COLO829 (cell line): ENCODE measurements at places on chromosomes 16 and 17.
A peak's percentile ranks its signal among the peaks of the same experiment; 100 is the strongest.

- DNase-seq, result no peak
These were observed 7.2 kb upstream of the MTSS2 start for GRCh38 chr16:70692873-70693671.

DNA sequence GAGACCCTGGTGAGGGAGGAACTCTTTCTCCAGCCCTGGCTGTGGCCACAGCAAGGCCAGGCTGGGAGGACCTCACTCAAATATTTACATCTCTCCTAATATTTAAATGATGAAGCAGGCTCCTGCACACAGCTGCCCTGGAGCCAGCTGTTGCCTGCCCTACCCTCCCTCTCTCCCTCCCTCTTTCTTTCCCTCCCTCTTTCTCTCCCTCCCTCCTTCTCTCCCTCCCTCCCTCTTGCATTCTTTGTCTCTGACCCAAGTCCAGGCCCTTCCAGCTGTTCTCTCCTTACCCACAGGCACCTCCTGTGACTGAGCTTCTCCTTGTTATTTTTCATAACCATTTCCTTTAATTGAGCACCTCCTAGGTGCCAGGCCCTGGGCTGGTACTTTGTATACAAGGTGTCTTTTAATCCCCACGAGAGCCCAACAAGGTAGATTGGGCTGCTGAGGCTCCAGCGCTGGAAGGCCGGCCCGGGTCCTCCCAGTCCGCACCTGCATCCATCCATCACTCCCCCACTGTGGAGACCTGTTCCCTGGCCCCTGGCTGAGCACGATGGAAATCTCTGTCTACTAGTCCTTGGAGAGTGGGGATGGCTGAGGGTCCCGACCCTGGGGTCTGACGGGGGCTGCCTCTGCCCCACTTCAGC, 242.3 kb downstream of the SEC14L1 start:
- DNase-seq, result no peak

DNA sequence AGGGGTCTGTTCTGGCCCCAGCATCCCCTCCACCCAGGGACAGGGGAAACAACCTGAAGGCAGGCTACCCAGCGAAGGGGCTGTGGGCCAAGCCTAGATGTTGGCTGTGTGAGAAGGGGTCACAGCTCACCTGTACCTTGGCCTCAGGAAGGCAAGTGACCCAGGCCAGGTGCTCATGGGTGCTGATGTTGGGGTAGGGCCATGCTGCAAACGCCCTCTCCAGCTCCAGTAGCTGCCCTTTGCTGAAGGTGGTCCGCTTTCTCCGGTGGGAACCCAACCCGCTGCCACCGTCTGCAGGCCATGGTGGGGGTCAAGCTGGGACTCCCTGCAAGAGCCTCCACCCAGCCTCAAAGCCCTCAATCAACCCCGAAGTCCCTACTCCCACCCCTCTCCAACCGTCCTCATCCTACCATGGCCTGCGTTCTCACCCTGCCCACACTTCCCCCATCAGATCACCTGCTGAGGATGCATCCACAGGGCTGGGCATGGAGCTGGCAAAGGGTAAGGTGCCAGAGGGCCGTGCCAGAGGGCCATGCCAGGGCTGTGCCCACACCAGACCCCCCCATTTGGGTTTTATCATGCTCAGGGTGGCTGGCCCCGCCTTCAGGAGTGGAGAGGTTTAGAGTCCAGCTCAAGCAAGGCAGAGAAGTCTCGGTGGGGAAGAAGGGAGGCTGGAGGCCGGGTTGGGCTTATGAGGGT, at the start of gene SEBOX:
TSS of gene SEBOX (minus strand) at position 535 of the 699 bp plus-strand sequence. CDS start at position 487, 48 bp downstream.
- DNase-seq, result no peak

GRCh38 chr17:57536289-57536688, 208.8 kb downstream of the CCDC182 start:
- DNase-seq, result no peak

- peak; percentile 51 for DNase-seq
These were observed 5.3 kb downstream of the NEURL4 start for GRCh38 chr17:7323731-7324437.

DNA sequence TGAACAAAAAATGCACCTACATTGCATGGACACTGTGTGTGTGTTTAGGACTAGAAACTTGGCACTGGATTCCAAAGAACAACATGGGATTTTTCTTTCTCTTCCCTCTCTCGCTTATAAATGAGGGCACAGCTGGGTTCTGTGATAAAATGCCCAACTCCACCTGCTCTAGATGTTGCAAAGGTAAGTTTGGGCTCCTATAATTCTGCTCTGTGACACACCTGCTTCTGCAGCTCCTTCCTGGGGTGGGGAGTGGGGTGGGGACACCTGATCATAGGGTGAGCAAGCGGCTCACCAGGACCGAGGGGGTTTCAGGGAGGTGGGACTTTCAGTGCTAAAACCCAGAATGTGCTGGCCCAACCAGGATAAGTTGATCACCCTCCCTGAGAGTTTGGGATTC, 104.3 kb downstream of the AXIN2 start:
- no peak for DNase-seq

DNA sequence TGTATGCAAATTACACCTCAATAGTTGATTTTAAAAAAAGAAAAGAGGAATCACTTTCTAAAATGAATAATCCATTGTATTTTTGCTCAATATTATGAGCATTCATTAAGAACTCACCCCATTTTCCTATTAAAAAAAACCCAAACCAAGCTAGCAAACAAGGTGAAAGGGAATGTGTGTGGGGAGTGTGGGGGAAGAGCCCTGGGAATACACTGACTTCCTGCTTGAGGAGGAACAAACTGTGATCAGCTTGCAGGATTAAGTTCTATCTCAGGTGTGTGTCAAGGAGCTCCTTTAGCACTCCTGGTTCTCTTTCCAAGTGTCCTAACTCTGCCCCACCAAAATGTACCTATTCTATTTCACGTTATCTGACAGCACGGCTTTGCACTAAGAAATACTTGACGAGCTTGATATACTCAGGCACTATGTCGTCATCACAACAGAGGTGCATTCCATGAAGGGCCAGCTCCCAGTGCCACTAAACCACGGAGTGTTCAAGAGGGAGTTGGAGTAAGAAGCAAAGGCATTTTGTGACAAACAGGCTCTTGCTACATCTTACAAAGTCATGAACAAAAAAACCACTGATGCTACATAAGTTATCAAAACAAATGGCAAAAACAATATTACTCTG, 73.2 kb downstream of the MYH10 start:
- no peak for DNase-seq

GRCh38 chr17:37368577-37368976, 7.2 kb upstream of the C17orf78 start:
- DNase-seq, result no peak

GRCh38 chr17:82495844-82496528, 23.5 kb upstream of the FOXK2 start:
- no peak for DNase-seq

DNA sequence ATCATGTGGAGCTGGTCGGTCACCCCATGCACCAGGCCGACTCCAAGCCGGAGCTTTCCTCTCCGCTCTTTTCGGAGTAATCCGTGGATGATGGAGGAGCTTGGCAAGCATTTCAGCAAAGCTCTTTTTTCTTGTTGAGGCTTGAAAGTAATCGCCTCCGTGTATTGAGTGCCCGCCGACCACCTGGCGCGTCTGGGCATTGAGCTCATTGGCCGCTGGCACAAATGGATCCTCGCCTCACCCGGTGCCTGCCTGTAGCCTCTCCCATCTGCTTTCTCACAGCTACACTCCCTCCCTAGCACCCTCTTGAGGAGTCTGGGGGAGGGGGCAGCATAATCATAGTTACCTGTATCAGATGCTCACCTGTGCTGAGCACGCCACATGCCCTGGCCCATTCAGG, 148.9 kb downstream of the CMIP start:
- DNase-seq, result no peak

GRCh38 chr16:57666353-57667047, 1.6 kb upstream of the ADGRG3 start:
- no peak for DNase-seq

- DNase-seq, result peak; percentile 43
These were observed 137.5 kb downstream of the TRIM37 start for GRCh38 chr17:58969156-58969555.

DNA sequence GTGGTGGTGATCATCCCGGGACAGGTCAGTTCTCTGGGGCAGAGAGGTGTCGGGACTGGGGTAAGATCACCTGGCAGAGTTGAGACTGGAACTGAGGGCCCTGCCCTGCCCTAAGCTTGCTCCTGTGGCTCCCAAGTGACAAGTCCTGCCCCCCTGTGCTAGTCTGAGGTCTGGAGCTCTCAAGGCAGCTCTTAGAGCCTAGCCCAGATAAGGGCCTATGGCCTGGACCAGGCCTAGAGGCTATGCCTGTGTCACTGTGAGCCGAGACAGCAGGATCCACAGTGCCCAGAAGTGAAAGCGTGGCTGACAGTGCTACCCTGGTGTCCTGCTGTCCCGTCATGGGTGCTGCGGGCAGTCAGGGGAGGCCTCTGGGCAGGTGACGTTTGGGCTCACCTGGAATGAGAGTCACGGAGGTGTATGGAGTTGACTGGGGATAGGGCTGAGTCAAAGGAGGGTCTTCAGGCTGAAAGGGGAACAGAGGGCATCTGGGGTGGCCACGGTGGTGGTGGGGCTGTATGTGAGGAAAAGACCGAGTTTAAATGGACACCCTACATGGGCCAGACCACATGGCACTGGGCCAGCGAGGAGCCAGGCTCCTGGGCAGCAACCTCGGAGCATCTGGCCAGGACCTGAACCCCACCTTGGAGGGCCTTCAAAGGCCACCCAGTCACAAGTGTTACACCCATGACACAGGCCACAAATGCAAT, 5.5 kb downstream of the NATD1 start:
- no peak for DNase-seq

GRCh38 chr17:77530591-77530990, 389.8 kb downstream of the SEC14L1 start:
- no peak for DNase-seq

DNA sequence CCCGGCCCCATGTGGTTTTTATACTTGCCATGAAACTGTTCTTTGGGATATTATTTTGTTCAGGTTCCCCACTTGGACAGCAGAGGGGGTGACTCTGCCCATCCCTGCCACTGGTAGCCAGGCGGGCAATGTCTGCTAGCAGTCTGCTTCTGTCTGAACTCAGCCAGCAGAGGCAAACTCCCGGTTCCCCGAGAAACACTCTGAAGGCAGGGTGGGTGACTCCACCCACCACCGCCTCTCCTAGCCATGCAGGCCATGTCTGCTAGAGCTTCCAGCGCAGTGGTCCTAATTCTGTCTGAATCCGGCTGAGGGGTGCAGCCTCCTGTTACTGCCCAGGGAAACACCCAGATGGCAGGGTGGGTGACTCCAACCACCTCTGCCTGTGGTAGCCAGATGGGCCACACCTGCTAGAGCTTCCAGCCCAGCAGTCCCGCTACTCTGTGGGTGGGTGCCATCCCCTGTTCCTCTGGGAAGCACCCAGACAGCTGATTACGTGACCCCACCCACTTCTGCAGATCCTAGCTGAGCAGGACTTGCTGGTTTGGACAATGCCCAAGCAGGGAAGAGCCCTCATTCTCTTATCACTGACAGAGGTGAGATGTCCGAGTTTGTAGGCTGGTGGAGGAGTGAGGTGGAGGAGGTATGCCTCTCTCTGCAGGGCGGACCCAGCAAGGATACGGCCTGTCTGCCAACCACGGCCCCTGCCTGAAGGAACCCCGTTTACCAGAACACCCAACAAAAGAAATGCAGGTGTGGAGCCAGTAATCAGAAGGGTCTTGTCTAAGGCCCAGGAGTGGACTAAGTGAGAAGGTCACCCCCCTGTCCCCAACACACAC, 22.4 kb downstream of the NLRP1 start:
- no peak for DNase-seq

DNA sequence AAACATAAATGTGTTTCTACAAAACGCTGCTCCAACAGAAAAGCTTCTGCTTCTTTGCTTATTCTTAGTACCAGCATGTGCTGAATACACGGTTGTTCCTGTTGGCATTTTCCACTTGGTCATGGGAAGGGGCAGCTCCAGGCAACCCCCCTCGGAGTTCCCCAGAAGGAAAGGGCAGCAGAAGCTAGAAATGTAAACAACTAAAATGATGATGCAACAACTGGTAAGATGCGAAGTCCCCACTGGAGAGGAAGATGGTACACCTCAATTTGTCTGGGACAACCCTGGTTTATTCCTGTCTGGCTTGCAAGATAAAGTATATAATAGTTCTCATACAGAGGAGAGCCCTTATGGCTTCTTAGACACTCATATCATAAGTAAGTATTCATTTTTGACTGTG, 9.2 kb upstream of the CCL13 start:
- DNase-seq, result no peak

DNA sequence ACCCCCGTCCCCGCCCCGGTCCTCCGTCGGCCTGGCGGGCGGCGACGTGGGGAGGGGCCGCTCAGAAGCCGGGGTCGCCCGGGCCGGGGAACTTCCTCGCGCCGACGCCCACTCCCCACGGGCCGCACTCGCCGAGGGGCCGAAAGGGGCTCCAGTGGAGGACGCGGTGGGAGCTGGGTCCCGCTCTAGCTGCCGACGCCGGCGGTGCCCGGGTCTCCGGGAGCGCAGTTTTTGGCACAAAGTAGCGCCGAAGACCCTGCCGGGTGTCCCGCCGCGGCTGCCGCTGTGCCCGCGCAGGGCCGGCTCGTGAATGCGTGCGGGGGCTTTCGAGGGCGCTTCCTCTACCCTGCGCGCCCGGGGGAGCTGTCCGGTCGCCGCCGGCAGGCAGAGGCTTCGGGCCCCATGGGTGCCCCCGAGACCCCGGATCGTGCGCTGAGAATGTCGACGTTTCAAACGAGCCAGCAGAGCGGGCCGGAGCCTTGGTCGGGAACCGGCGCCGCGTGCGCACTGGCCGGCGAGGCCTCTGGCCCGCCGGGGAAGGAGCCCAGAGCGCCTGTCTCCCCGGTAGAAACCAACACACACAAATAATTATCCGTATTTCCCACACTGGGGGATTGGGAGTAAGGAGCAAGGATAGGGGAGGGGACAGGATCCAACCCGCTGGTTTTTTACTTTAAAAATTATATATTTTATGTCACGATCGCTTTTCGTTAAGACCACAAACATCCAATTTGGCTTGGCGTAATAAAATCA, 46.6 kb upstream of the SLC38A10 start:
- no peak for DNase-seq

DNA sequence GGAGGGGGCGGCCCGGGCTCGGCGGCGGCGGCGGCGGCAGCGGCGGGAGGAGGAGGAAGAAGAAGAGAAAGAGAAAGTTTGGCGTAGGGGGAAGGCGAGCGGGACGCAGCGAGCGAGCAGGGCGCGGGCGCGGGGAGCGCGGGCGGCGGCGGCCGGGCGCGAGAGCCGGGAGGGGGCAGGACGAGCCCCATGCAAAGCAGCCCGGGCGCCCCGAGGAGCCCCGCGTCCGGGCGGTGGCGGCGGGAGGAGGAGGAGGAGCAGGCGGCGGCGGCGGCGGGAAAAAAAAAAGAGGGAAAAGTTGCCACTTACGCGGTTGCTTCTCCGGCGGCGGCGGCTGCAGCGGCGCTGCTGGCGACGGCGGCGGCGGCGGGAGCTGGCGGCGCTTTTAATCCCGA, 10.3 kb upstream of the ZFHX3 start:
- no peak for DNase-seq

GRCh38 chr16:58047557-58048348, 22.2 kb downstream of the MMP15 start:
- no peak for DNase-seq

DNA sequence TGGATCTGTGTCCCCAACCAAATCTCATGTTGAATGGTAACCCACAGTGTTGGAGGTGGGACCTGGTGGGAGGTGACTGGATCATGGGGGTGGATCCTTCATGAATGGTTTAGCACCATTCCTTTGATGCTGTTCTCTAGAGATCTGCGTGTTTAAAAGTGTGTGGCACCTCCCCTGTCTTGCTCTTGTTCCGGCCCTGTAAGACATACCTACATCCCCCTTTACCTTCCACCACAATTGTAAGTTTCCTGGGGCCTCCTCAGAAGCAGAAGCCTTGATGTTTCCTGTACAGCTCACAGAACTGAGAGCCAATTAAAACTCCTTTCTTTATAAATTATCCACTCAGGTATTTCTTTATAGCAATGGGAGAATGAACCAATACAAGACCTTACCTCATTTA, 257.7 kb downstream of the XYLT1 start:
- DNase-seq, result no peak

GRCh38 chr17:3888343-3889171, 4.3 kb downstream of the CAMKK1 start:
- DNase-seq, result no peak
